Renal cortex interstitium (tissue), 15 donors: ENCODE measurements at places on chromosomes 3 and 15.

DNA sequence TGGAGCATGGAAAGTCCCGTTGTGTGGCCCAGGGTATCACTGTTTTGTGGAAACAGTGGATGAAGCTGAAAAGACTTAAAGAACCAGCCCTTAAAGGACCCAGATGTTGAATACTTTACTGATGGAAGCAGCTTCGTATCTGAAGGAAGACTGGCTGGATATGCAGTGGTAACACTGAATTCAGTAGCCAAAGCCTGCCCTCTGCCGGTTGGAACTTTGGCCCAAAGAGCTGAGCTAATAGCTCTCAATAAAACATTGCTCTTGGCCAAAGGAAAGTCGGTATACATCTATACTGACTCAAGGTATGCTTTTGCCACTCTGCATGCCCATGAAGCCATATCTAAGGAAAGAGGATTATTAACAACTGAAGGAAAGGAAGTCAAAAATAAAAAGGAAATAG is 885.4 kb downstream of the PDCD6IP start:
- DNase-seq, result peak; percentile 48

- no peak for DNase-seq
Measured at GRCh38 chr3:45337839-45338470, 50.4 kb upstream of the LARS2 start.

DNA sequence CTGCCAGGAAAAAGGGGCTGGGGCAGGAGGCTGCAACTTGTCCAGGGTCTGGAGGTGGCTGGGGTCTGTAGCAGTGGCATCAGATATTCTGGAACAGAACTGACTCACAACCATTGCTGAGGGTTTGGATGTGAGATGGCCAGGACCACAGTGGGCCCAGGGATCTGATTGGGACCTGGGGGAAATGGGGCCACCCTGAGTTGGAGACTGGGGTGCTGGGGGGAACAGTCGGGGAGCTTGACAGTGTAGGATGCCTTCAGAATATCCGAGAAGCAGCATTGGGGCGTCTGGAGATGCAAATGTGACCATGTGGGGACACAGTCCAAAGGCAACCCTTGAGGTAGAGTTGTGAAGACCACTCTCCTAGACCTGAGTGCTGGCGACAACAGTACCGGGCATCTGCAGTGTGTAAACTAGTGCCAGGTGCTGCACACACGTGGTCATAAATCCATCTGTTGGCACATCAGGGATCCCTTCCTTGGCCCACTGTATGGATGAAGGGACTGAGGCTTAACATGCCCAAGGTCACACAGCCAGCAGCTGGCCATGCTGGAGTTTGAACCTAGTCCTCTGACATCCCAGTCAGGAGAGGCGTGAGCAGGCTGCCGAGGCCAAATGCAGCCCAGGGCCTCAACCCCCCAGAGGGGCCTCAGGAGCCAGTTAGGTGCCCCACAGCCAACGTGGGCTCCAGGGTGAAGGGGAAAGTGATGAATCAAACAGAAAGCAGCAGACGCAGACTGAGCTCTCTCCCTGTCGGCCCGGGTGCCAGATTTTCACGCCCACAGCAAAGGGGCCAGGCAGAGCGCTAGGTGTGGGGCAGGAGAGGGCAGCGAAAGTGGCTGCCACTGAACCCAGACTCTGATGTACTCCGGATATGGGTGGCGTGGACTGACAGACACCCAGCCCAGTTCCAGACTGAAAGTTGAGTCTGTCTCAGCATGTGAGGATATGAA is 18.8 kb downstream of the HEMK1 start:
- no peak for DNase-seq

- DNase-seq, result no peak
Measured at GRCh38 chr3:138465925-138466324, 31.5 kb downstream of the ESYT3 start.

DNA sequence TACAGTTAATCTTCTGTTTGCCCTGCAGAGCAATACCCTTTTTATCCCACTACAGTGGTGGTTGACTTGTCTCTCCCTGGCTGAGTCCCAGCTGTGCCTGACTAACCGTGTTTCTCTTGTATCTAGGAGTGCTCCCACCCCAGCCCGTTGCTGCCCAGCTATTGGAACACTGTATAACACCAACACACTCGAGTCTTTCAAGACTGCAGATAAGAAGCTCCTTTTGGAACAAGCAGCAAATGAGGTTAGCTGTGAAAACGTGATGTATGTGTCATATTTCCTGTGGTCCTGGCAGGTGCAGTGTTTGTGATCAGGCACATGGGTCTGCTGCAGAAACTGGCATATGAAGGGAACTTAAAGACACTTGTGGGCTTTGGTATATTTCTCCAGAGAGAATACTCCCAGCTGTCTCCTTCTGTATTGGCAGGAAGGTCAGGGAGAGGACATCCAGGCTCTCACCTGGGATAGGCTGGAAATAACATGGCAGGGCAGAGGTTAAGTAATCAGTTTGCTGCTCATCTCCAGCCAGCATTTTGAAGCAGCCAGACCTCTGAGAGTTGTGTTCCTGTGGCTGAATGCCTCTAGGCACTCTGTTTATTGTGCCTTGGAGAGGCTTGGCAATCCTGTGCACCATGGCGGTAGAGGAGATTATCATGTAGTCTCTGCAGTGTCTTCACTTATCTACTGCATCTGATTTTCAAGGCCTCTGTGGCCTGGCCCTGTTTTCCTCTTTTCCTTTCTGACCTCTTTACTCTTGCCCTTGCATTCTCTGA is 34.8 kb downstream of the ATG7 start:
- DNase-seq, result no peak

GRCh38 chr15:27383726-27384125 is 412.7 kb downstream of the GABRG3 start:
- no peak for DNase-seq

GRCh38 chr15:35602836-35603235 is 56.9 kb upstream of the DPH6 start:
- no peak for DNase-seq

DNA sequence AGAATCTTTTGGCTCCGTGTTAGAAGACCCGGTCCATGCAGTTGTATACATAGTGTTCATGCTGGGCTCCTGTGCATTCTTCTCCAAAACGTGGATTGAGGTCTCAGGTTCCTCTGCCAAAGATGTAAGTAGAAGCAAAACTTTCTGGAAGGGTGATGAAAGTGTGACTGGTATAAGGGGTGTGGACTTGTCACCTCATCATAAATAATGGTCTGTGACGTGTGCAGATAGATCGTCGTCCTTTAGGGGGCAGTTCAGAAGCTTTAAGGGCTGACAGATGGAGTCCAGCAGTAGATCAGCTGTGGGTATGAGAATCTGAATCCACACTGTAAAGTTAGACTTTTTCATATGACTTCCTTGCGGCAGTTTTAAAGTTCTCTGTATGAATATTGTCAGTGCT is 15.3 kb downstream of the SEC61A1 start:
- DNase-seq, result no peak

DNA sequence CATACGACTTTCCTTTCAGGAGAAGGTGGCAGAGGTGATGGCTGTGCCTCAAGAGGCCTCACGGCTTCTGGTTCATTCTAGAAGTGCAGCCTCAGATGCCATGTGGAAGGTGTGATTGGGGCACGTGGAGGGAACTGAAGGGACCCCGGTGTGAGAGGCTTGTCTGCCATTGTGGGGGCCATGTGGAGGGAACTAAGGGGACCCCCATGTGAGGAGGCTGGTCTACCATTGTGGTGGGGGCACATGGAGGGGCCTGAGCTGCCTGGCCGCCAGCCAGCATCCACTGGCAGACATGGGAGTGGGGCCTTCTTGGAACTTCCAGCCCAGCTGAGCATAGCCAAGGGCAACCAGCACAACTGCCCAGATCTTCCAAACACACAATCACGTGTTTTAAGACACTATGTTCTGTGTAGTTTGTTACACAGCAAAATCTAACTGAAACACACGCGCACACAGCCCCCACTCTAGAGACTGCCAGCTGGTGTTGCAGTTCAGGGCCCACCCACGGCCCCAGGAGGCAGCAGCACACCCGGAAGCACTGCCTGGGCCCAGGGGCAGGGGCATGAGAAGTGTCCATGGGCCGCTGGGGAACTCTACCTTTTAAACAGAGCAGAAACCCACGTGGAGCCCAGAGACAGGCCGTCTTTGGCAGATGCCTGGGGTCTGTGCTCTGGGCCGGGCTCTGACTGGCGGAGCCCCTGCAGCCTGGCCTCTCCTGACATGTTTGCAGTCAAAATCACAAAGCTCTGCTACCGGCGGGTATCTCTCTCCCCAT is 66.8 kb downstream of the IQSEC1 start:
- DNase-seq, result no peak

DNA sequence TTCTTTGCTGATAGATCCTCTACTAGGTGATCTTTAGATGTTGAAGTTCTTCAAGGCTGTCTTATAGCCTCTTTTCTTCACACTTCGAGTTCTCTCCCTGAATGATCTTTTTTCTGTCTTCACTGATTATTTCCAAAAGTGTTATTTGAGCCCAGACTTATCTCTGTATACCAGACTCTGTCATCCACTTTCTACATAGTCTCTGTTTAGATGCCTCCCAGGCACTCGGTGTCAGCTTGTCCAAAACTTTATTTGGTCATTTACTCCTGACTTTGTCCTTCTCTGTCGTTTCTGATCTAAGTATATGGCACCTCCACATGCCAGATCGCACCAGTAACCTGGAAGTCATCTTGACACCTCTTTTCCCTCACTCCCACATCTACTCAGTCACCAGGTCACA is 27.6 kb downstream of the KLHL18 start:
- no peak for DNase-seq

DNA sequence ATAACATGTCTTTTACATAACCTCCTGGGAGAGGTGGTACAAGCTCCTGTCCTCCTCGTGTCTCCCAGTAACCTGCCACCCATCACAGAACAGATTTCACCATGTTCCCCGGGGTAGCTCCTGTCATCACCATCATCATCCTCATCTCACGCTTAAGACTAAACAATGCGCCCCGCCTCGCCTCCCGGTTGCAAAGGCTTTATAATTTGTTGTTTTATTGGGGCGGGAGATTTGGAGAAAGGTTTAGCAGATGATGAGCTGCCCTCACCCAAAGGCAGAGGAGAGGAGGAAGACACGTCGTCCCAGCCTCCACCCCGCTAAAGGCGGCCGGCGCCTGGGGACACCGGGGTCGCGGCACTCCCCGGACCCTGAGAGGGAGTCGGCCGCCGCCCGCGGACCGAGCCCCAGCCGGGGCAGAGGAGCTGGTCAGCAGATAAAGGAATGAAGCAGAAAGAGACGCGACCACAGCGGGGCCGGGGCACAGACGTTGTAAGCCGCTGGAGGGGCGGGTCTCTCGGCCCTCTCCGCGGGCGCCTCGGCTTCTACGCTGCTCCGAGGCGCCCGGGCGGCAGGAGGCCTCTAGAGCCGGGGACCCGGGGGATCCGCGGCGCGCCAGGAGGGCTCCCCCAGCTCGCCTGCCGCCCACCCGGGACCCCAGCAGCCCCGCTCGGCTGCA is 589 bp downstream of the HERC1 start:
- DNase-seq, result peak; percentile 32

- DNase-seq, result no peak
Measured at GRCh38 chr3:47186285-47186684, 22.4 kb upstream of the SETD2 start.

- DNase-seq, result no peak
Measured at GRCh38 chr15:63899193-63899592, 65.4 kb upstream of the HERC1 start.

- no peak for DNase-seq
Measured at GRCh38 chr3:108131475-108132134, 40.8 kb upstream of the CD47 start.

GRCh38 chr3:157064402-157064801 is 95.5 kb downstream of the CCNL1 start:
- DNase-seq, result no peak

DNA sequence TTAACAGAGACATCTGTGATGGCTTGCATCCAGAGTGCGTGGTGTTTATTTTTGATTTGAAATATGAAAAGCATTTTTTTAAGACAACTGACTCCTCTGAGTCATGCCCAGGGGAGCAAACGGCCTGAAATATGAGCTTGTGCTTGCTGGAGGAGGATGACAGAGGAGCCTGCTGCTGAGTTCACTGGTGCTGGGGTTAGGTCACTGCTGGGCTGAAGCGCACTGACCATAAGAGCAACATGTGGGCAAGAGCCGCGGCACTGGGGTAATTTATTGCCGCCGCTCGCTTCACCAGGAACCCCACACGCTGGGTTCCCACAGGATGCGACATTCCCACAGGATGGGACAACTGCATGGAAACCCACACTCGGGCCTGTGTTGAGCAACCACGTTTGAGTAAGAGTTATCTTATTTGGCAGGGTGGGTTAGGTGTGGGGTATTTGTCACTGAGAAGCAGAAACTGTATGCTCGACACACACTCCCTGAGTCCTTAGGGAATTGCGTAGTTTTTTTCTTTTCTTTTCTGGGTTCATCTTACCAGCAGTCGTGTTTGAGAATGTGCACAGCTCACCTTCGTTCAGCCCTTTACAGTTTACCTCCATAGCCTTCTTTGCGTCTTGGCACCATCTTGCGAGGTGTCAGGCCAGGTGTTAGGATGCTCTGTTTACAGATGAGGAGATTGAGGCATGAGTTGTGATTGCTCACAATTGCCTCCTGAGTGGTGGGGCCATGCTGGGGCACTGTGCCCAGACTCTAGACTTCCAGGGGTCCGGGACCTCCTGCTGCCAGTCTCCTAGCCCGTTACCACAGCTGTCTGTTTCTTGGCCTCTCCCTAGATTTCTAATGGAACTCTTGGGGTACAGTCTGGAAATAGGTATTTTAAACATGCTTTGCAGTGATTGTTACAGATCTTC is 60.4 kb downstream of the SMAD3 start:
- no peak for DNase-seq

GRCh38 chr3:39531665-39532064 is 64.2 kb downstream of the MOBP start:
- no peak for DNase-seq

DNA sequence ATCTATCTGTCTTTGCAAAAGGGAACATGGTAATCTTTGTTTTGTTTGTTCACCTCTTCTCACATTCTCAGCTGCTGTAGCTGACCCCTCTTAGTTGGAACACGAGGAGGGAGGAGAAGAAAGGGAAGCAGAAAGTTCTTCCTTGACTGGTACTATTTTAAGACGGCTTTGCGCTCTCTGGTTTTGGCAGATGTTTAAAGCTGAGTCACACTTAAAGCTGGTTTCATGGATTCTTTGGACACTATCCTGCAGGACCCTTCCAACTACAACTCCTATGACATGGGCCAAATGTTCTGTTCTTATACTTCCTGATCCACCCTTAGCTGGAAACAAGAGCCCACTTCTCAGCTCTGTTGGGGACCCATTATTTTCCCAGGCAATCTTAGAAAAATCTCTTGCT is 40.6 kb upstream of the FXR1 start:
- DNase-seq, result no peak

GRCh38 chr3:35899245-35899644 is 259.9 kb downstream of the ARPP21 start:
- no peak for DNase-seq
